Neural progenitor cell (in vitro differentiated cells): ENCODE measurements at places on chromosomes 13 and 19. TPM values are rescaled to one million over a fixed set of nuclear protein-coding genes. Genes with fewer than 3 reads are reported as not detected.

The CCDC169 gene
- total RNA-seq: 5.0 and 6.3 TPM in 2 replicates

The OR7C1 gene
- not detected in 2 replicates for total RNA-seq

The S1PR2 gene
- 8.5 and 18.8 TPM in 2 replicates for total RNA-seq

The TINCR gene
- 1.8 and 3.5 TPM in 2 replicates for total RNA-seq

The LYL1 gene
- total RNA-seq: 0.88 and 2.2 TPM in 2 replicates

The LAIR1 gene
- not detected in 2 replicates for total RNA-seq

The ASPDH gene
- total RNA-seq: not detected in 2 replicates

The KCNRG gene
- total RNA-seq: 0.88 and 2.1 TPM in 2 replicates

The CCDC8 gene
- total RNA-seq: 2.8 and 14.1 TPM in 2 replicates

The GARRE1 gene
- total RNA-seq: 27.7 and 69.8 TPM in 2 replicates

The ZNF816 gene
- total RNA-seq: 22.9 and 27.7 TPM in 2 replicates

The METTL21C gene
- not detected in 2 replicates for total RNA-seq

The TBCB gene
- total RNA-seq: 166 and 250 TPM in 2 replicates

The CGB8 gene
- total RNA-seq: not detected in 2 replicates

The ZNF536 gene
- 0.24 and 0.84 TPM in 2 replicates for total RNA-seq

- DNase-seq: no peak
These were observed 40.1 kb downstream of the HSPH1 start for GRCh38 chr13:31121379-31122140.

- no peak for DNase-seq
These were observed 2584.1 kb upstream of the PCDH20 start for GRCh38 chr13:63999614-64000305.

- DNase-seq: no peak
These were observed 633 bp downstream of the SPHK2 start for GRCh38 chr19:48619692-48620585.

DNA sequence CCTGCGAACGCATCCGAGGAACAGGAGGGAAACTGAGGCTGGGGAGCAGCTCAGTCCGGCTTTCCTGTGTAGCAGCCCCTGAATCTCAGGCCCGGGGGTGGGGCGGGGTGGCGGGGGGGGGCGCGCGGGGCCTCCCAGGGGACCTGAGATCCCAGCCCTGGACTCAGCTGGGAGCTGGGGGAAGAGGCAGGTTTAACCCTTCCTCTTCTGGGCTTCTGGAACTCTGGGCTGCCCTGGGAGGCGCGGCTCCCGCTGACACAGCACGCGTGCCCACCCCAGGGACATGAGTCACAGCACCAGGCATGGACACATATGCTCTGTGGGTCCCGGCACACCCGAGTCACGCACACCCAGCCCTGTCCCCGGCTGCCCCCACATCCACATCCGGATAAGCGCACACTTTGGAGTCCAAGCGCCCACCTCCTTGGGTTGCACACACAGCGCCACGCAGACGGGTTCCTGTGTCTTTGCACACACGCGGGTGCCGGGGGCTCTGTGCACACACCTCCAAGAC is 3.5 kb upstream of the CIRBP start:
- no peak for DNase-seq

DNA sequence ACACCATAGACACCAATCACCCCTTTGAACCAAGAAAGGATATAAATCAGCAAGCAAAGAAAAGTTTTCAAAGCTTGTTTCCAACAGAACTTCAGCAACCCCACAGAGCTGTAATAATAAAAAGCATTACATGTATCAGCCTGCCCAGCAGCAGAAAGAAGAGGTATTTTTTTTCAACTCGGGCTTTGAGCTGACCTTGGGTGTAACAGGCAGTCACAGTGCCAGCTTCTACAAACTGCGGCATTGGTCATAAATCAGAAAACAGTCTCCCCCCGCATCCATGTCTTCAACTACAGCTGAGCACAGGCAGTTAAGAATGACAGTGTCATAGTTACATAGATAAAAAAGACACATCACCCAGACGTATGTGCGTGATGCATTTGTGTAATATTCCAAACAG is 671.0 kb upstream of the SLITRK1 start:
- DNase-seq: no peak

DNA sequence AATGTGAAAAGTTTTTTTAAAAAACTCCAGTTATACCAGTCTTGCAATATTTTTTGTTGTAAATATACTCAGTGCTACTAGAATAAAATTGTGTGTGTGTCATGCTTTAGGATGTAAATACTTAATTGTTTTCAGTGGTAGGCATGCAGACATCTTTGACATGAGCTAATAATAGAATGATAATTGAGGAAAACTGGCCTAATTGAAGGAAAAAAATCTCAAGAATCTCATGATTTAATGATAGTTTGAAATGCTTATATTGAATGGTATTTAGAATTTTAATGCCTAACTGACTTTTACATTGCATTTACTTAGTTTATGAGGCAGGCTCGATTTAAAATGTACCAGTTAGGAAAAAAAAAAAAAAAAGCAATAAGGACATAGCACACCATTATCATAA is 3.2 kb upstream of the MAB21L1 start:
- DNase-seq: no peak

GRCh38 chr13:24307211-24308067 is 1.9 kb upstream of the C1QTNF9 start:
- DNase-seq: peak; percentile 18

DNA sequence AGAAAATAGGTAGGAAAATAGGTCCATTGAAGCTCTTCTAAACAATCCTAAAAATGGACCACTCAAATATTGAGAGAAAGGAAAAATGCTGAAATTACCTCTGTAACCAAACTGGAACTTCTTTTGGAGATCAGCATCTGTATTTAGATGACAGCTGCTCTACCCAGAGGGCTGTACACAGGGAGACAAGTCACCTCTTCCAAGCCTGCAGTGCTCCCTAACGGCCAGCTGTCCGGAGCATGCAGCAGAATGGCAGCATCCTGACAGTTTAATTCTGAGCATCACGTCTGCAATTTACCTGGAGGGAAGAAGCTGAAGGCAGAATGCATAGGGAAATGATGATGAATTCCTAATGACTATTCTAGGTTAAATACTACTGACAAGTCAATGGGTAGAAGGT is 62.8 kb upstream of the DIAPH3 start:
- DNase-seq: peak; percentile 69

DNA sequence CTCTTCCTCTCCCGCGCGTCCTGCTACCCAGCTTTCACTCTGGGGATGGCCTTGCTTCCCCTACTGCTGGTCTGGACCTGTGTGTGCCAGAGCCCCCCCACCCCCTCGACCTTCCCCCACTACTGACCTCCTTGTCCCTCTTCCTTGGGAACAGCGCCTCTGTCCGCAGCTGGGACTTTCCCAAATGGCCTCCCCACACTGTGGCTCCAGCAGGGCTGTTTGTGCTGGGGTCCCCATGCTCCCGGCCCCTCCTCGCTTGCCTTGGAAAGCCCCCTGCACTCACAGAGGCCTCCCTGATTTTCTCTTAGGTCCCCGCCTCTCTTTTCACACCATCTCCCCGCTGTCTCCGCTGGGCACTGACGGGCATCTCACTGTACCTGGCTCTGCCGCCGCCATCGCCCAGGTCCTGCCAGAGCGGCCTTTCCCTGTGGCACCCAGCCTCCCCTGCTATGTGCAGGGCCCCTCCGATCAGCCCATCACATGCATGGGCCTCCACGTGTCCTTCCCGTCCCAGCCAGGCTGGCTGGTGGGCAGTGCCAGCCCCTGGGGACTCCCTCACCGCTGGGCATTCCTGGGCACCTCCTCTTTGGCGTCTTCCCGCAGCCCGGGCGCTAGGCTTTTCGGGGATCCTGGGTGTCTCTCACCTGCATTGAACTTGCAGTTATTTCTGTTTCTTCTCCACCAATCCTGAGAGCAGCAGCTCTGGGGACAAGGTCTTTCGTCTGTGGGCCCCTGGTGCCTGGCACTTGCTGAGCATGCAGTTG is 118.7 kb downstream of the ATP11A start:
- DNase-seq: no peak

DNA sequence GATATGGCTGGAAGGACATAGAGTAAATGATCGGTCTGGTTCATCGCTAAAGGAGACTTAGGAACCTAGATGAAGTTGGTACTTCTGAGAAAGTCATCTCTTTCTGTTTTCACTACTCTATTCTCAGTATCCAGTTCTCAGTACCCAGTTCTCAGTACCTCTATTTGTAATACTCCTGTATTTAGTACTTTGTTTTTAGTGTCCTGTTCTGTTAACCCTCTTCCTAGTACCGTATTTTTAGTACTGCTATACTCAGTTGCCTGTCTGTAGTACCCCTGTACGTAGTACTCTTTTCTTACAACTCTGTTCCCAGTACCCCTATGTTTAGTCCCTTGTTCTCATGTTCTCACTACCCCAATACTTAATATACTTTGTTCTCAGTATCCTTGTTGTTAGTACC is 1.2 kb downstream of the RFXAP start:
- DNase-seq: no peak

DNA sequence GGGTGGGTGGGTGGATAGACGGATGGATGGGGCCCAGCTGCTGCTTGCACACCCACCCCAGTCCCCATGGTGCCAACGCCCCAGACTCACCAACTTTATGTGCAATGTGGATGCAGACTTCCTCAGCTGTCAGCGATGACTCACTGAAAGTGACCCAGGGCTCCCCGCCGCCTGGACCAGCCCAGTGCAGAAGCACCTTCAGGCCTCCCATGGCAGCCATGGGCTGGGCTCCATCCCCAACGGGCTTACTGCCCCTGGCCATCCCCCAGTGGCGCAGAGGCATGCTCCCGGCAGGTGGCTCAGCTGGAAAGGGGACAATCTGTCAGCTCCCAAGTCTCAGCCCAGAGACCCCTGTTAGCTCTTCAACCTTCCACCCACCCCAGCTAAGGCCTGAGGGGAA is 2.2 kb downstream of the TYK2 start:
- no peak for DNase-seq

DNA sequence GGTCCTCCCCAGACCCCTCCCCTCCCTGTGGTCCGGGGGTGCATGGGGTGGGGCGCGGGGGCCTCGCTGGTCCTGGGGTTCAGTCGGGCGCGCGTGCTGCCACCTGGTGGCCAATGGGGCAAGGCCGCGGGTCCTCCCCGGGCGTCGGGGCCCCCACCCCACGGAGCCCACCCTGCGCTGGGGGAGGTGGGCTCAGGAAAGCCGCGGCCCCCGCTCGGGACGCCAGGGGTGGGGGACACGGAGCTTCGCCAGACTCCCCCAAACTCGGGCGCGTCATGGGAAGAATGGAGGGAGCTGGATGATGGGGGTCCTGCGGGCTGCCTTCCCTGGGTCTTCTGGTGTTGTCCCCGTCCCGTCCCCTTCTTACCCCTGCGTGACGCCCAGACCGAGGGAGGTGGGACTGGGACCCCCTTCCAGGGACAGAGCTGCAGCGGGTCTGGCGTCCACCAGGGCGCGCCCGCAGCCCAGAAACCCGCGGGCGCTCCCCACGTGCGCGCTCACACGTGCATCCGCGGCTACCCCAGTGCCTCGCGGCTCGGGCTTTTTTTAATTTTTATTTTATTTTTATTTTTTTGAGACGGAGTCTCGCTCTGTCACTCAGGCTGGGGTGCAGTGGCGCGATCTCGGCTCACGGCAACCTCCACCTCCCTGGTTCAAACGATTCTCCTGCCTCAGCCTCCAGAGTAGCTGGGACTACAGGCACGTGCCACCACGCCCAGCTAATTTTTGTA is 19.8 kb upstream of the TCF3 start:
- peak; percentile 73 for DNase-seq

- no peak for DNase-seq
These were observed 564 bp downstream of the SIGLECL1 start for GRCh38 chr19:51251468-51251820.

DNA sequence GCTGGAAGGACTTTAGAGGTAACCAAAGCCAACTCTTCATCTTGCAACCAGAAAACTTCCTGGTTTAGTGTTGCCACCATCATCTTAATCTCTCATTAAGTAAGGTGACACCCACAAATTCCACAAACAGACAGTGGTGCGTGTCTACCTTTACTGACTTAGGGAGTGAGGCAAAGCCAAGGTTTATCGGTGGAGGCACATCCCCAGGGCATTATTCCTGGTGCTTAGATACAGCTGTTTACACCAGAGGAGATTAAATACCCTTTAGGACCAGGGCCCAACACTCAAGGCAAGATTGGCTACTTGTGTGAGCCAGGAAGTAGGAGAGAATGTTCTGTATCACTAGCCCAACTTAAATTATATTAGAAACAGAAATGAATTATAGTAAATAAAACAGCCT is 9.5 kb downstream of the STOML3 start:
- DNase-seq: peak; percentile 15

DNA sequence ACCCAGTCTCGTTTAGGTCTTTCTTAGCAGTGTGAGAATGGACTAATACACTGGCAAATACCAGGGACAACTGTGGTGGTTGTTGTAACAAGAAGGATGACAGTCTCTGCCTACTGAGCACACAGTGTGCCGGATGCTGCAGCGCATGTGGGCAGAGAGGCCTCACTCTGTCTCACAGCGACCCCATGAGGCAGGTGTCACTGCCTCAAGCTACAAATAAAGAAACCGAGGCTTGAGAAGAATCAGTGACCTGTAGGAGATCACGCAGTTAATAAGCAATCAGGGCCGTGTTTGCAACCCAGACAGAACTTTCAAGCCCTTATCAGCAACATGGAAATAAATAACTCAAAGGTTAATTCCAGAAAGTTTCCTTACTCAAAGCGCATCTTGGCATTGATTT is 40.5 kb upstream of the GAS6 start:
- peak; percentile 75 for DNase-seq

DNA sequence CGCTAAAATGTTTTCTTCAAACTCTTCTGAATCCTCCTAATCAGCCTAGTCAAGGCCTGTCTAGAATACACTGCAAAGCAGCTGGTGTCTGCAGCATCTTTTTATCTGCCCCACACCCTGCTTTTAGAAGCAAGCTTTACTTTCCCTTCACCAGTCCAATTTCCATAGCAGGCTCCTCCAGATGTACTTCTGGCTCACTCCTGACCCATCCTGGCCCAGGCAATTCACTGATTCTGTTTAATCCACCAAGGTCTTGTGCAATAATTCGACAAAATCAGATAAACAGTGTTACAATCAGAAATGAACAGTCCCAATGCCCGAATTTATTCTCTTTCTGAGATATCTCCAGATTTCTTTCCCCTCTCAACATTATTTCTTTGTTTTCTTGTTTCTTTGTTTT is 415.2 kb upstream of the SGCG start:
- DNase-seq: no peak

GRCh38 chr19:31171936-31172335 is 177.3 kb downstream of the TSHZ3 start:
- DNase-seq: no peak

- no peak for DNase-seq
These were observed 1.4 kb downstream of the CAPN12 start for GRCh38 chr19:38742906-38743305.

DNA sequence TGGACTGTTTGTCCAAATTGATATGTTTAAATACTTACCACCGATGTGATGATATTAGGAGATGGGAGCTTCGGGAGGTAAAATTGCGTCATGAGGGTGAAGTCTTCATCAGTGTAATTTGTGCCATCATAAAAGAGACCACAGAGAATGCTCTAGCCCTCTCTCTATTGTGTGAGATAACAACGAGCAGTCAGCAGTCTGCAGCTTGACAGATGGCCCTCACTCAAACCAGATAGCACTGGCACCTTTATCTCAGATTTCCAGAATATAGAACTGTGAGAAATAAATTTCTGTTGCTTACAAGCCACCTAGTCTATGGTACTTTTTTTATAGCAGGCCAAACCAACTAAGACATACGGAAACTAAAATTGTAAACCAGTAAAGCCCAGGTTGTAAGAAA is 1718.9 kb upstream of the MIR17HG start:
- no peak for DNase-seq
